ENCODE measurements at places on chromosomes 4 and X. TPM values are rescaled to one million over a fixed set of nuclear protein-coding genes. Genes with fewer than 3 reads are reported as not detected.

ENPEP gene
- 2.0 TPM for total RNA-seq

PRAF2 gene
- total RNA-seq, result 5.9 TPM

GPC4 gene
- 15.3 TPM for total RNA-seq

TEX11 gene
- total RNA-seq, result 2.0 TPM

NSG1 gene
- total RNA-seq, result 3.0 TPM

GNRHR gene
- total RNA-seq, result not detected

GRIA2 gene
- total RNA-seq, result 0.12 TPM

All from left colon (tissue), 2 donors.